ENCODE measurements at places on chromosomes 1 and 21.

DNA sequence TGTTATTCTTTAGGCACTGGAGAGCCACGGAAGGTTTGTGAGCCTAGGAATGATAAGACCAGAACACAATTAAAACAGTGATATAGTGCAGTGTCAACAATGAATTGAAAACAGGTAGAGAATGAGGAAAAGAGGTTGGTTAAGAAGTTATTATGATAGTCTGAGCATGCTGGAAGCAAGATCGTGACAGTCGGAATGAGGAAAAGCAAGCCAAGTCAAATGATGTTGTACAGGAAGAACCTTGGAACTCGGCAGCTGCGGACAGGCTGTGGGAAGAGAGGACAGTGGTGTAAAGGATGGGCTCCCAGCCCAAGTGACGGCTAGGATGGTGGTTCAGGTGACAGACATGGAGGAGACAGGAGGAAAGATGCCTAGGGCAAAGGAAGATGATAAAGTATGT is 25.6 kb downstream of the MTARC1 start:
- no peak for DNase-seq

DNA sequence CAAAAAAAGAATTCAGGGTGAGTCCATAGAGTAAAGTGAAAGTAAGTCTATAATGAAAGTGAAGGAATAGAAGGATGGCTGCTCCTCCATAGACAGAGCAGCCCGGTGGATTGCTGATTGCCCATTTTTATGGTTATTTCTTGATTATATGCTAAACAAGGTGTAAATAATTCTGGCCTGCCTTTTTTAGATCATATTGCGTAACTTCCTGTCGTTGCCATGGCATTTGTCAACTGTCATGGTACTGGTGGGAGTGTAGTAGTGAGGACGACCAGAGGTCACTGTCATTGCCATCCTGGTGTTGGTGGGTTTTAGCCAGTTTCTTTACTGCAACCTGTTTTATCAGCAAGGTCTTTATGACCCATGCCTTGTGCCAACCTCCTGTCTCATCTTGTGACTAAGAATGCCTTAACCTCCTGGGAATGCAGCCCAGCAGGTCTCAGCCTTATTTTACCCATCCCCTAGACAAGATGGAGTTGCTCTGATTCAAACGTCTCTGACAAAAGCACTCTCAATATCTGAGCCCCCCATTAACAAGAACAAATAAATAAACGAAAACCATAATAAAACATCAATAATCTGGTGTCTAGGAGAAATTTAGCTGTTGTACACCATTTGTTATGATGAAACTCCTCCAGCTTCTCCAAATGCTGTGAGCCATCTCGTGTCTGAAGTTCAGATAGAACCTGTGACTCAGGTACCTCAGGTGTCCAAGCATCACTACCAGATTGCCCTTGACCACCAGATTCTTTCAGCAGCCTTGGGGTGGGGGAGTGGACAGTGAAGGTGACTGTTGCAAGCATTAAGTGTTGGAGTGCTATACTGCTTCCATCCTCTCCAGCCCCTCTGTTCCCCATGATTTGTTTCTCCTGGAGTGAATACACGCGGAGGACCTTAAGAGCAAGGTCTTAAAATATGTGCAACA is 36.0 kb downstream of the EBNA1BP2 start:
- no peak for DNase-seq

DNA sequence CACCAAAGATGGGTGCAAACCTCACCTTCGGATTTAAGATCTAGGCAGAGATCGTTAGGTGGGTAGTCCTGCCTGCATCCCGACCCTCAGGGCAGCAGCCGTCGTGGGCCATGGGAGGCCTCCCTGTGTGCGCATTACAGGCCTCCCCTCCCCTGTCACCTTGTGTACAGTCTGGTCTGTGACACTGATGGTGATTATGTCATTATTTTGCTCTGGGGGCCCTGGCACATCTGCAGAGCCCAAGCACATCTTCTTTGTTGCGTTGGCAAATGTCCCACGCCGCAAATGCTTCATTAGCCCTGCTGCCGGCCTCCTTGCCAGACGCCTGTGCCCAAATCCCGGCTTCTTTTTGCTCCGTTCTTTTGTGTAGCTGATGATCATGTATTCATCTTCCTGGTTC is 31.7 kb downstream of the PROX1 start:
- DNase-seq = no peak

DNA sequence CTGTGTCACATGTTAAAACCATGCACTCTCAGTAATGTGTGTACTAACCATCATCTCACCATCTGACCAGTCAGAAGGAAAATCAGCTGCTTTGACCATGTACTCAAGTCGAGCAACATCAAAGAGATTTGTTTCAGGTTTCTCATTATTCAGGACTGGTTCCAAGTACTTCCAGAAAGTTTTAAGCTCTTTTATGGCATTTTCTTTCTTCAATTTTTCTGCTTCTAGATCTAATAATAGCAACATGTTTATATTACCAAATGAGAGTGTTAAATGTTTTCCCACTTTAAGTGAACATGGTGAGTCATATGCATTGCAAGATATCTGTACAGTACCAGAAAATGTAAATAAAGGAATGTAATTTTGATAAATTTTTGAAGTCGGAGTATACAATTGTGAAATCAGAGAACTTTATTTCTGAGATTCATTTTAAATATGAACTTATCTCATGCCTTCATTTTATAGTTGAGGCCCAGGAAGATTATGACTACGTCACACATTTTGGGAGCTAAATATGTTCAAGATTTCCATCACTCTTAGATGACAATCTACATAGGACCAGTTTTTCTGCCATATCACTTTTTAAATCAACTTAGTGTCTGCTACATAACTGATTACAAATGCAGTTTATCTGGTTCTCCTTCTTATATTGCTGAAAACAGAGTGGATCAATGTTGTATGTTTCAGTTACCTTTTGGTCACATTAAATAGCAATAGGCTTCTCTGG is 87.2 kb downstream of the SPAG17 start:
- DNase-seq = peak; percentile 59

GRCh38 chr1:38129971-38130370 is 83.4 kb upstream of the POU3F1 start:
- no peak for DNase-seq

DNA sequence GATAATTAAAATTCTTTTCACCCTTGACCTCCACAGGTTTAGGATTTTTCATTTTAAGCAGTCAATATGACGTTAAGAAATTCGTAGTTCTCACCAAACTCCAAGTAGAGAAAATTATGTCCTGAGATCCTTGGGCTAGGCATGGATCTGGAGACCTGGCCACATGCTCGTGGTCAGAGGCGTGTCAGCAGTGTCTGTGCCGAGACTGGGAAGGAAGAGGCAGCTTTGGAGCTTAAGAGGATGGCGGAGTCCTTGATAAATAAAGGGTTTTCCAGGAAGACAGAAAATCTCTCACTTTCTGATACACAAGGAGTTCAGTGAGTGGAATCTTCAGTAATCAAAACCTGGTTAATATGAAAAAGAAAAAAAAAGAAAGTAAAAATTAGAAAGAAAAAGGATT is 17.0 kb downstream of the RHOU start:
- no peak for DNase-seq

DNA sequence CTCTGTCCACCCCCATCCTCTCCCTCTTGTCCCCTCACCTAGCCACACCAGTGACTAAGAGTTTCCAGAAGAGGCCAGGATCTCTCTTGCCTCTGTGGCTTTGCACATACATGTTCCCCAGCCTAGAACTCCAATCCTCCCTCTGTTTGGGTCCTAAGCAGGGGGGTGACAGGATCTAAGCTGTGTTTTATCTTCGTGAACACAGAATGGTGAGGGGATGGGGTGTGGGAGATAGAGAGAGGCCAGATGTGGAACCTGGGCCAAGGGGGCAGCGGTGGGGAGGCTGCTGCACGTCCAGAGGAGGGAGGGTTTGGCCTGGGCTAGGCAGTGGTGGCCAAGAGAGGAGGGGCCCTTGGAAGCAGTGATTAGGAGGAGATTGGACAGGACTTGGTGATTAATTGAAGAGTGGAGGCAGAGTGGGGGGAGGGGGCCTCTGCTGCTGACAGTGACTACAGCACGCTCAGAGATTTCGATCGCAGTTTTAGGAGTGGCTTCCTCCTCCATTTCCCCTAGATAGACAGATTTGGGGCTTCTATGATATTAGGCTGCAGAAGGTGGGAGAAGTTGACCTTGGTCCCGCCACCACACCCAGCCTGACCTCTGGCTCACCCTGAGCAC is 17.1 kb upstream of the ADGRB2 start:
- DNase-seq = no peak

DNA sequence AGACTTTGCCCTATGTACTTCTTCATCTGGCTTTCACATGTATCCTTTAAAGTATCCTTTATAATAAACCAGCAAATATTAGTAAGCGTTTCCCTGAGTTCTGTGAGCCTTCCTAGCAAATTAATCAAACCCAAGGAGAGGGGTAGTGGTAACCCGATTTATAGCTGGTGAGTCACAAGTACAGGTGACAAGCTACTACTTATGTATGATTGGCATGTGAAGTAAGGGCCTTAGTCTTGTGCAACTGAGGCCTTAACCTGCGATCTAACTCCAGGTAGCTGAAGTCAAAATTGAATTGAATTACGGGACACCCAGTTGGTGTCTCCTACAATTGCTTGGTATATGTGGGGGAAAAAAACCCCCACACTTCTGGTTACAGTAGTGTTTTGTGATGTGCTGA is 26.0 kb downstream of the SLC16A1 start:
- no peak for DNase-seq

- no peak for DNase-seq
Measured at GRCh38 chr1:91505086-91505485, 4.4 kb downstream of the CDC7 start.

DNA sequence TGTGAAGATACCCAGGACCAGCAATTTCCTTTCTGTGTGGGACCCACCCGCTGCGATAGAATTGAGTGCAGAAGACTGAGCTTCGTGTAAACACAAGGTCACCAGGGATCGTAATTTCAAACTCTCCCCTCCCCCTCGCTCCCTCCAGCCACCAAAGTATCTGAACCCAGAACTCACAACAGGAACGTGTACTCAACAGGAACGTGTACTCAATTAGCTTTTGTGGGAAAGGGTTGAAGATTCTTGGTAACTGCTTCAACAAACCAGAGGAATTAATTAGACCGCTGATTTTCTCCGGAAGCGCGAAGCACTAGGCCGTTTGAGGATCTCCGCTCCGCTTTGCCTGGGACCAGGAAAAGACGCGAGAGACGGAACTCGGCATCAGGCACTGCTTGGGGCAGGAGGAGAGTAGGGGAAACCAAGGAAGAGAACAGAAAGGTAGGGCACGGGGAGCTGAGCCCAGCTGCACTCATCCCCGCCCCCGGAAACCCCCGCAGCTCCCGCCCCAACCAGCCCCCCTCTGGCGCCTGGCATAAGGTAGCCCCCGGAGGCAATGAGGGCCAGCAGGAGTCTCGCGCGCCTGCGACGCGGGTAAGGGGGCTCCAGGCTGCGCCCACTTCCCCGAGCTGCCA is 453 bp downstream of the DRAM2 start:
- peak; percentile 60 for DNase-seq

- DNase-seq = no peak
Measured at GRCh38 chr1:228987286-228987685, 252.0 kb downstream of the RHOU start.

GRCh38 chr1:185741551-185741950 is 7.4 kb downstream of the HMCN1 start:
- DNase-seq = no peak

DNA sequence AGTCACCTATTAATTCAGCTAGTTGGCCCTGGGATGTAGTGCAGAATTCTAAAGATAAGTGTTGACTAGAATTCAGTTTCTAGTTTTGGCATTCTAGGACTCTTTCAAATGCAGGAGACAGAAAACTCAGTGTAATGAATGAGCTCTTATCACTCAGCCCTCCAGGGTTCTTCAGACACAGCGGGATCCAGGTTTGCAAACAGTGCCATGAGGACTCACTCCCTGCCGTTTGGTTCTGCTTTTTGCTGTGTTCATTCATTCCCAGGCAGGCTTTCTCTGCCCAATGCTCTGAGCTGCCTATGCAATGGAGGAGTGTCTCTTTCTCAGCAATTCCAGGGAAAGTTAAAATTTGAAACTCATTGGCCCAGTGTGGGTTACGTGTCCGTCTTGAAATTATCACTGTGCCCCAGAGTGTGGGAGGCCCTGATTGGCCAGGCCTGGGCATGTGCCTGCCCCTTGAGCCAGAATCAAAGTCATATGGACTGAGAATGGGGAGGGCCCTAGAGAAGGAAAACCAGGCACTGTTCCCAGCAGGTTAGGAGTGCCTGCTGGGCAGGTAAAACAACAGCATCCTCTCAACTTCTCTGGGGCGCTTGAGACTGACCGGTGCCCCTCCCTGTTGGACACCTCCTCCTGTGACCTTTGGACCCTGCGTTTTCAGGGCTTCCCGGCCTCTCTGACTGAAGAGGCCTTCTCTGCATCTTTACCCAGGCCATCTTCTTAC is 43.4 kb downstream of the TMEM51 start:
- DNase-seq = no peak

DNA sequence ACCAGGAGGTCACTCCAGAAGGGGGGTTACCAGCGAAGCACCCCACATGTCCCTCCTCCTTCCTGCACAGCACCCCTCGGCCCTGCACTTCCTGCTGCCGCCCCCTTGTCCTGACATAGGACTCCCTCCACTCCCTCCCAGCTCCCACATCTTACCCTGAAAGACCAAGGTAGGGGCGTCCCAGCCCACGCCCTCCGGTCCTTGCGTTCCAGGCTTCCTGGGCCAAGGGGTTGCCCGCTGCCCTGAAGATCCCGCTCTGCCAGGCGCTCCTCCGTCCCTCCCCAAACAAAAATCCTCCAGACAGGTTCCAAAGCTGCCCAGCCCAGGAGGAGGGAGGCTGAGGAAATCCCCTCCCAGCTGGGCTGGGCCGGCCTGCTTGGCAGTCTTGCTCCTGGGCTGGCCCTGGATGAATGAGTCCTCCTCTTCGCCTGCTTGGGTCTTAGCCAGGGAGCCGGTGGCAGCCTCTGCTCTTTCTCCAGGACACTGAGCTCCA is at the start of gene RHBDL2:
Gene RHBDL2 (minus strand): TSS at position 304 of the 493 bp plus-strand sequence. CDS start 22,618 bp downstream, outside the sequence.
- no peak for DNase-seq

GRCh38 chr1:99662539-99663080 is 16.7 kb downstream of the PALMD start:
- peak; percentile 81 for DNase-seq

- peak; percentile 41 for DNase-seq
Measured at GRCh38 chr1:116133696-116134475, 22.7 kb downstream of the MAB21L3 start.

DNA sequence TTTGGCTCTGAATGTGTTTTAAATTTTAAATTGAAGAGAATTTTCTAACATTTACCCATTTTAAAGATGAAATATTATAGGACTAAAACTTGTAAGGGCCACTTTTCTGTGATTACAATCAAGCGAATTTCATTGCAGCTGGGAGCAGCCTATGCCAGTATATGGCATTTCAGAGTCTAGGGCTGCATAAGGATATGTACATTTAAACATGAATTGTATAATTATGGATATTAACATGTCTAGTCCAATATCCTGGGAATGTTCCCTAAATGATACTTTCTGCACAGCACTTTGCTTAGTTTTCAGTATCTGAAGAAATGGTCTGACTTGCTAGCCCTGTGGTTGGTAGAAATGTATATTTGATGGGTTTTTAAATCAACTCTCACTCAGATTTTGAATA is 8.4 kb downstream of the KCNJ15 start:
- no peak for DNase-seq

GRCh38 chr1:53731779-53732305 is 7.1 kb downstream of the GLIS1 start:
- no peak for DNase-seq

GRCh38 chr1:187873126-187873525 is 1044.4 kb downstream of the PLA2G4A start:
- no peak for DNase-seq

GRCh38 chr21:26388731-26389231 is 184.3 kb downstream of the CYYR1 start:
- peak; percentile 81 for DNase-seq

All from SK-MEL-5 (cell line).